ENCODE measurements at places on chromosomes 3 and 15.

- peak; percentile 4 for DNase-seq
Measured at GRCh38 chr3:72519946-72520604, 328.2 kb downstream of the SHQ1 start.

DNA sequence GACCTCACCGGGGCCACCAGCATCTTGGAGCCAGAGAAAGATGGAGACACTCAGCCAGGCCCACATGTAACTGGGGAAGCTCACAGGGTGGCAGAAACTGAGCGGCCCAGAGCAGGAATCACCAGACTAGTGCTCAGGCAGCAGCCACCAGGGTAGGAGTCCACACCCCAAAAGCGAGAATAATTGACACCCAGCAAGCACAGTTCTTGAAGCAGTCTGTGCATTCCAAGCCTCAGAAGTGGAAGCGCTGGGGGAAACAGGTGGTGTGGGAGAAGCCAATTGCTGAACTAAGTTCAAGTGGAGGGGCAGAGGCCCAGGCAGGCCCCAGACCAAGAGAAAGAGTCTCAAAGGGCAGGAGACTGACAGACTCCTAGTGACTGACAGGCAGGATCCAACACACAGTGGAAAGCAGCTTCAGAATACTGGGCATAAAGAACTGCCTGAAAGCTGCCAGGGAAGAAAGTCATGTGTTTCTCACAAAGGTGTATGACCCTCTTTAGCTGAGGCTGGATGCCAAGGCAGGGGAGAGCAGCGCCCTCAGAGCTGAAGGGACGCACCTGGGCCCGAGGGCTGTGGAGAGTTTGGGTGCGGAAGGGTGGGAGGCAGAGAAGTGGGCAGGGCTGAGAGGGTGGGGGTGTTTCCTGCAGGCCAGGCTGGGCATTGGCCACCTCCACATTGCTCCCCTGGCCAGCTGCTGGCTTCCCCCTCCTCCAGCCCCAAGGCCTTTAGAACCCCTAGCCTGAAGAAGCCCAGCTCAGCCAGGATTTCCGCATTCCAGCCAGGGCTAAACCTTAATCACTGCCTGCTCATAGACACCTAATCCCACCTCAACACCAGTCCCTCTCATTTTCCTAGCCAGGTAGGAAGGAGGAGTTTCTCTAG is 7.7 kb downstream of the NT5DC2 start:
- DNase-seq = peak; percentile 57

DNA sequence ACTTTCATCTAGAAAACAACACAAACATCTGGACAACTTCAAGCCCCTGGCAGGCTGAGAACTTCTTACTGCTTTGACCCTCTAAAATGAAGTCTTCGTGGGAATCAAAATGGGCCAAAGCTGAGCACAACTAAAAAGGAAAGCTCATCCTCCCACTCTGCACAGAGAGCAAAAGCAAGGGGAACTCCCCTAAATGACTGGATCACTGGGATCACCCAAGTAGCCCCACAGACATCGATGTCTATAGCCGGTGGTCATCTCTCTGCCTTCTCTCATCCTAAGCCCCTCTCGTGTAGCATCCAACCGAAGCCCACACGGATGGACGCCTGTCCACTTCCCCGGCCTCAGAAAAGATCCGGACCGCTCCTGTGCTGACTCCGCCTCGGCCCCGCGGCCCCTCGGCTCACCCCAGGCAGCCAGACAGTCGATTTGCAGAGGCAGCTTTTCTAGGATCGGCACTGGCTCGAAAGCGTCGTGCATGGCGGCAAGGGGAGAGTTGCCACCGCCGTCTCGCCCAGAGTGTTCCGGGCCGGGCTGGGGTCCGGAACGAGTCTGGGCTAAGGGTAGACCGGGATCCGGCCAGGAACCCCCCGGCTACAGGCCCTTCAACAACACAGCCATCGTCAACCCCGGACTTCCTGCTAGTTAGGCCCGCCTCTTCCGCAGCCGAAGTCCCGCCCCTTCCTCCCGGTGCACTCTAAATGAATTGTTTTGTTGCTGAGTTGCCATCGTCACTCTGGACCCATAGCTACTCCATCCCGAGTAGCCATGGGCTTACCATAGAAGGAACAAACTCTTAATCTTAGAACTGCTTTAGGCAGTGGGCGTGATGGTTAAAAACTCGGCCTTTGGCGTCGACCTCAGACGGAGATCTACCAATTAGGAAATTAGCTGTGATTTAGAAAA is at the start of gene VPS39:
Gene VPS39, minus strand, starts transcription at position 631 of the 906 bp plus-strand sequence. Its CDS starts 151 bp downstream, at position 480.
- DNase-seq = peak; percentile 90

DNA sequence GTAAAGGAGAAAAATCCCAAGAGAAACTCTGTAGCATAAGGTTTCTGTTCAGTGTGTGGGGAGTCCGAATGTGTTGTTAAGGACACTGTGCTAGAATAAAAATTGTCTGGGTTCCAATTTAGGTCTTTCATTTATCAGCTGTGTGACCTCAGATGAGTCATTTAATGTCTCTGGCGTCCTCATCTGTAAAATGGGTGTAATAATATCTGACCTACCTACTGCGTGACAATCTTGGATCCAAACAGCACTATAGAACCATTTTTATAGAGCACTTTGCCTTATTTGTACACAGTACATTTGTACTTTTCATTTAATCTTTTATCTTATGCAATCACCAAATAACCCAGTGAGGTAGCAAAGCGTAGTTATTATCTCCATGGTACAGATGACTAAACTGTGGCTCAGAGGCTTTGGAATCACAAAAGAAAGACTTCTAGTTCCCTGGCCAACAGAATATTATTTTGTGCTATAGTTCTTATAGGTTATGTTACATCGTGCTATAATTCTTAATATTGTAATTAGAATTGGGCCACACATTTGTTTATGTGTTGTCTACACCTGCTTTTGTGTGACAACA is 46.6 kb upstream of the TNIK start:
- no peak for DNase-seq

DNA sequence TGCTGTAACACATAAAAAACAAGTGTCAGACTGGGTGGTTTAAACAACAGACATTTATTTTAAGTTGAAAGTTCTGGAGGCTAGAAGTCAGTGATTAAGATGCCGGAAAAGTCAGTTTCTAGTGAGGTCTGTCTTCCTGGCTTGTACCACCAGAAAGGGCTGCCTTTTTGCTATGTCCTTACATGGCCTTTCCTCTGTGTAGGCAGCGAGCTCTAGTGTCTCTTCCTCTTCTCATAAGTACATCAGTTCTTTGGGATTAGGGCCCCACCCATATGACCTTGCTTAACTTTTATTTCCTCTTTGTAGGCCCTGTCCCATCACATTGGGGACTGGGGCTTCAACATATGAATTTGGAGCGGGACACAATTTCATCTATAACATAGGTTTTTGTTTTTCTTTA is 128.0 kb downstream of the BBX start:
- DNase-seq = no peak

GRCh38 chr3:7841451-7841850 is 660.2 kb upstream of the LMCD1 start:
- no peak for DNase-seq

DNA sequence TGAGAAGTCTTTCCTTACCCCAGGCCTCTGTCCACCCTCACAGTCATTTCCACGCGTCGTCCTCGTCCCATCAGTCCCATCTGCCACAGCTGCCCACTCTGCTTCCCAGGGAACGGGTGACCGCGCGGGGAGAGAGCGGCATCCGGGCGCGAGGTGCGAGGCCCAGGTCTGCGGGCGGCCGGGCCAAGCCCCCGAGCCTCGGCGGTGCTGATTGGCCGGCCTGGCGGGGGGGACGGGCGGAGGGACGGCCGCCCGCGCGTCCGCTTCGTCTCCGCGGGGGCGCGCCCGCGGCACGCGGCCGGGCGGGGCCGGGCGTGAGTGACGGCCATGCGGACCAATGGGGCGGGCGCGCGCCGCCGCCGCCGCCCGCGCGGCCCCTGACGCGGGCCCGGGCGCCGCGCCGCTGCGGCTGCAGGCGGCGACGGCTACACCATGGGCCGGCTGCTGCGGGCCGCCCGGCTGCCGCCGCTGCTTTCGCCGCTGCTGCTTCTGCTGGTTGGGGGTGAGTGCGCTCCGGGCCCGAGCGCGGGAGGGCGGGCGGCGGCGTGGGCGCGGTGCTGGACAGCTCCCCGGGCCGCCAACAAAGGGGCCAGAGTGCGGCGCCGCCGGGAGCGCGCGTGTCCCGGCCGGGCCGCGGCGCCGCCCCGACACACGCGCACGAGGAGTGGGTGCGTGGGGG is at the start of gene PODXL2:
Gene PODXL2, plus strand, starts transcription at position 398 of the 679 bp plus-strand sequence. Its CDS starts 35 bp downstream, at position 433.
- DNase-seq = peak; percentile 79

GRCh38 chr3:158568784-158569183 is 2.2 kb upstream of the MLF1 start:
- DNase-seq = no peak

- no peak for DNase-seq
Measured at GRCh38 chr3:42101481-42101880, 10.3 kb downstream of the TRAK1 start.

DNA sequence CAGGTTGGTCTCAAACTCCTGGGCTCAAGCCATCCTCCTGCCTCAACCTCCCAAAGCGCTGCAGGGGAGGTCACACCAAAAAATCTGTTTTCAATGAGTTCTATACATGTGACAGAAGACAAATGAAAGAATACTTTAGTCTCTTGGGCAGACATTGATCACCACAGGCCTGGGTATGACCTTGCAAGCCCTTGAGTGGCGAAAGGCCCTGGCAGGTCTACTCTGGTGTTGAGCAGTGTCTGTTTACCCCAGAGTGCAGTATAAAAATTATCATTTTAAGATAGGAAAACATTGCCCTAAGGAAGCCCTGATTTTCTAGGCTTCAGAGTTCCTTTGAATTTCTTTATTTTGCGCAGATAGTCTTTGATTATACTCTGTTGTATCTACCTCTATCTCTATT is 61.6 kb upstream of the GBE1 start:
- DNase-seq = no peak

DNA sequence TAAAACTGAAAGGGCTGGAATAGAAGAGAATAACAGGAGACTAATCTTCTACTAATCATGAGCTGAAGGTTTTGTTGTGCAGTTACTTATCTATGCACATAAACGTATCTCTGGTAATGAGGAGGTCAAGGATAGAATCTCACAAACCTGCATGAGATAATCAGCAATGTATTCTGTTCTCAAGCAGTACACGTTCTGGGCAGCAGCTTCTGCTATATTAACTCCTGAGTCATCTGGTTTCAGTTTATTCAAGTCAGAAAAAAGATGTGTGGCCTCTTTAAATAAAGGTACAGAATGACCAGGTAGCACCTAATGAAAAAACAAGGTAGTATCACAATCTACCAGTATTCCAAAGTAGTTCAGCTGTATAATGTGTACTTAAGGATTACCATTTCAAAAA is 34.9 kb downstream of the CDV3 start:
- DNase-seq = no peak

DNA sequence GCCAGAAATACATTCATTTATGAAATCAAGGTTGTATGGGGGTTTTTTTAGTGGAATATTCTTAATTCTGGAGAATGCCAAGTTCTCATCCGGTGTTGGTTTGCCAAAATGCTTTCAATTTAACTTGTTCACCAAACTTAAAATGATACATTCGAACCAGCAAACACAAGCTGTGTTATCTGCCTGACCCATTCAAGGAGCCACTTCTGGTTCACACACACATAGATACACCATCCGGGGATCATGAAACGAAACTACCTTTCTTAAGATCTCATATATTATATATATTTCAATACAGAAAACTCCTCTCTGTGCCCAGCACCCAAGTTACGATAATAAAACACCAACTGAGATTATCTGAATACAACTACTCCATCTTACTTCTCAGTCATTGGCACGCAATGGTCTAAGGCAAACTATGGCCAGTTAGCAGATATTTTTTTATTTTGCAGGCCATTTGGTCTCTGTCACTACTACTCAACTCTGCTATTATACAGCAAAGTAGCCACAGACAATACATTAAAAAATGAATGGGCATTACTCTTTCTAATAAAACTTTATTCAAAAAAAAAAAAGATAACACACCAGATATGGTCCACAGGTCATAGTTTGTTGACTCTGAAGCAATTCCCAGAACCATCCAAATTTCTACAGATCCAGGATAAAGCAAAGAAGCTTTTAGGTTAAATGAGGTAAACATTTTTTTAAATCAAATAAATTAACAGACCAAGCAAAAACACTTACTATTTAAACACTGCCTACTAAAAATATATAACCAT is 89.6 kb downstream of the TBL1XR1 start:
- no peak for DNase-seq

DNA sequence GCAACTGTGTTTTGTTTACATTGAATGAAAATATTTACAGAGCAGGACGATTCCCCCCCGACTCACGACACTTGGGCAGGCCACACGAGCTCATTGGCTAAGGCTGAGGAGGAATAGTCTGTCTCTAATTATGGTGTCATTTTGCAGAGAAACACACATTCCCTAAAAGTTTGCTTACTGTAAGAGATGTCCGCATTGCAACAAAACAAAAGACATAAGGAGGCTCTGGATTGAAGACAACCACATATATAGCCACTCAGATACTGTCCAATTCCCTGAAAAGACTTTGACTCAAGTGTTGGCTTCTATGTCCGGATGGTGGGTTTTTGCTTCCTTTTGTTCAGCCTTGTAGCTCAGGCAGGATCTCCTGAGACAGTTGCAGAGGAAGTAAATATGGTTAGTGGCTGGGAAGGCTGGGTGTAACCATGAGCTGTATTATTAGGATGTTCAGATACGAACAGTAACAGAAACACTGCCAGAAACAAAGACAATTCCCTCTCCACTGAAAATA is 170.4 kb downstream of the KLHL25 start:
- no peak for DNase-seq

DNA sequence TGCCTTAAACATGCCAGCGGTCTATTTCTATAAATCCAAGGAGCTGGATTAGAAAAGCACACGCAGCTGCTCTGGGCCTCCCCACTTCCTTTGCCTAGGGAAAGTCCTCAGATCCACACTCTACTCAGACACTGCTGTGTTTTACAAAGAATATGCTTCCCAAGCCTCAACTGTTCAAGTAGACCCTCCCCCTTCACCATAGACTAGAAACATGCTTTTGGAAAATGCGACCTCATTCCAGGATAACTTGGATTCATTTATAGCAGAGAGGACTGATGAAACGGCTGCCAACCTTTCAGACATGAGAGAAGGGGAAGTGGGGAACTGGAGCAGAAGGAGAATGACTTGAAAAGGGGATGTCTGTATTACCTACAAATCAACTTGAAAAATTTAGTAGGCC is 64.0 kb downstream of the P3H2 start:
- no peak for DNase-seq

- DNase-seq = no peak
Measured at GRCh38 chr3:169847896-169848295, 21.8 kb downstream of the LRRC31 start.

DNA sequence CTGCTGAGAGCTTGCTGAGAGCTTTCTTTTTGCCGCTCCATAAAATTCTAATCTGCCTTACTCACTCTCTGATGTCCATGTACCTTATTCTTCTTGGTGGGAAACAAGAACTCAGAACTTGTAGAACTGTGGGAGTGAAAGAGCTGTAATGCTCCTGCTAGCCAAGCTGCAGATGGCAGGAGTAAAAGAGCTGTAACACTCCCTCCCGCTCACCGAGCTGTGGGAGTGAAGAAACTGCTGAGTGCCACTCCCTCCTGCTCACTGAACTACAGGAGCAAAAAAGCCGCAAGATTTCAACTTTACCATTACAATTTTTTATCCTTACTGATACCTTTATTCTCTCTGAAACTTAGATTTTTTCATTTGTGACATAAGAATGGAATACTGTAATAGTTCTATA is 199.1 kb downstream of the SI start:
- no peak for DNase-seq

Measured in left forelimb (tissue), 1 donor.